ENCODE measurements at places on chromosomes 6 and 20. TPM values are rescaled to one million over a fixed set of nuclear protein-coding genes. Genes with fewer than 3 reads are reported as not detected.

DNA sequence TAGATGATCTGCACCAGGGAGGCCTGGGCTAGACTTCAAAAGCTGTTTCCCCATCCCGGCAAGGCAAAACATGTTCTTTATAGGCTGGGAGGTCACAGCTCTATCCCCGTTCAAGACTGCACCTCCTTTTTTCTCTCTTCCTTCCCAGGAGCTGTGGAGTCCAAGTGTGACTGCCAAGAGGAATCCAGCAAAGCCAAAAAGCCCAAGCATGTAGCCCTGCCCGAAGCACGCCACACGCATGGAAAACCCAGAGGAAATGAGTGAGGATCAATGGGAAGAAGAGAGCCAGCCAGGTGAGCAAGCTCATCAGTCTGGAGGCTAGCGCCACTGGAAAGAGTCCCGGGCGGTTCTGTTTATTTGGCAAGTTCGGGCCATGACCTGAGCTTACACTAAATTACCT lies 240.4 kb downstream of the PRL start:
- DNase-seq, result no peak

DNA sequence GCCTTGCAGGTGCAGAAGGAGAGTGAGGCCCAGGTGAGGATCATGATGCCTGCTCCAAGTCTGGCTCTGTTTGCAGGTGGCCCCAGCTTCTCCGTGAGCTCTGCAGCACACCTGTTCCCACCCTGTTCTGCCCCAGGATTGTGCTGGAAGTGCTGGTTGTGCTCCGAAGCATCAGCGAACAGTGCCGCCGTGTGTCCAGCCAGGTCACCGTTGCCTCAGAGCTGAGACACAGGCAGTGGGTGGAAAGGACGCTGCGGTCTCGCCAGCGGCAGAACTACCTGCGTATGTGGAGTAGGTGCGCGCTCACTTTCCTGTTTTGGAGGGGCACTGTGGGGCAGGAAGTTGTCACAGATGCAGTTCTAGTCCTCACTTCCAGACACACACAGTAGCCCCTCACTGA lies 25.0 kb downstream of the ERMARD start:
- no peak for DNase-seq

DNA sequence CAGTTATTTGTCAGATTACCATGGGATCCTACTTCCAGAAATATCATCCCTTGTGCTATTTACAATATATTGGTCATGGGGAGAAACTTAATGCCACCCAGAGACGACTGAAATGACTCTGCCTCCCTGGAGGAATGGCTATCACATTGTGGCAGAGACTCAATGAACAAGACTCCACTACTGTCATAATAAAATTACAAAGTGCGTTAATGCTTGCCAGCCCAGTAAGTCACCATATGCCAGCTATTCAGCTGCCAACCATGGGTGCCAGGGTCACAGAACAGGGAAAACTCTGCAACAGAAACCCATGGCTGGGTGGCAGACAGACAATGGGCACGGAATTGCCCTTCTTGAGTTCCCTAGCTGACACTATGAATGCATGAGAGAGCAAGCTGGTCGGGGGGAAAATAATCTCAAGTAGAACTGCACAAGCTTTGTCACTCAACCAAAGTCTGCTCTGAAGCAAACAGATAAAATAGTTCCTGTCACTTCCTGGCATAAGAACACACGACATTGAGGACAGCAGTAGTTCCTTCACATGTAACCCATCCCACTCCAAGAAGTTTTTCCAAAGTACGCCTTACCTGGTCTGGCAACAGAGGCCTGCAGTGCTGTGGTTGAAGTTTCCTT lies 32.1 kb downstream of the TP53INP2 start:
- DNase-seq, result no peak

The PACRG gene
- total RNA-seq, result not detected

GRCh38 chr6:78614961-78615360 lies 252.4 kb upstream of the IRAK1BP1 start:
- no peak for DNase-seq

DNA sequence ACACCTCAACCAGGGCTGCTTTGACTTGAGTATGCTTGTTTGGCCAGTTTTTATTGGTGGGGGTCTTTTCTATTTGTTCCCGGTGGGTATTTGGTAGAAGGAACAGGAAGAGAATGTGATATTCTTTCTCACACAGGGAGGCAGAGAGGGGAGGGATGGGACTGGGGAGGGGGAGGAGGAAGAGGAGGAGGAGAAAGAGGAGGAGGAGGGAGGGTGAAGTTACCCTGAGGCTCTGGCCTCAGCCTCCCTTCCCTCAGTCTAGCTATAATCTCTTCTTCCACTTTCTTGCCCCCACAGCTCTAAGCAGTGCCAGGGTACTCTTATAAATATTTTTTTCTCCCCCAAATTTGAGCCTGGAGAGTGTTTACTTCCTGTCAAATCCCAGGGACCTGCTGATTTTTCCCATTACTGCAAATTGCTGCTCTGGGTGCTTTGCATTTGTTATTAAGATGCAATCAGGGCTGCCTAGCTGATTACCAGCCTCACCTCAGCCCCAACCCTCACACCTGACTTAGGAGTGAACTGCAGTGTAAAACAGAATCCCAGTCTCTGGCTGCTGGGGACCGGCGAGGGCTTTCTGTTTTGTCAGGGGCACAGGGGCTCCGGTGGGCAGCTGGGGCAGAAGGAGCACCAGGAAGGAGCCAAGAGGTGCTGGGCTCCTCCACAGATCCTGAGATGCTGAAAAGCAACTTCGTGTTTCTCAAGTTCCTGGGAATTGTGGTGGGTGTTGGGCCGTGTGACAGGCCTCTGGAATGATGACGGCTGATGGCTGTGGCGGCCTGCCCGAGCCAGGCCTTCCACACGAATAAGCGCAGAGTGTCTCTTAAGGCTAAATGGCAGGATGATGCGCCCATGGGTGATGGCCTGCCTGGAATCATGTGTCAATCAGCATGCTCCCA lies 141.4 kb downstream of the CD83 start:
- DNase-seq, result no peak

DNA sequence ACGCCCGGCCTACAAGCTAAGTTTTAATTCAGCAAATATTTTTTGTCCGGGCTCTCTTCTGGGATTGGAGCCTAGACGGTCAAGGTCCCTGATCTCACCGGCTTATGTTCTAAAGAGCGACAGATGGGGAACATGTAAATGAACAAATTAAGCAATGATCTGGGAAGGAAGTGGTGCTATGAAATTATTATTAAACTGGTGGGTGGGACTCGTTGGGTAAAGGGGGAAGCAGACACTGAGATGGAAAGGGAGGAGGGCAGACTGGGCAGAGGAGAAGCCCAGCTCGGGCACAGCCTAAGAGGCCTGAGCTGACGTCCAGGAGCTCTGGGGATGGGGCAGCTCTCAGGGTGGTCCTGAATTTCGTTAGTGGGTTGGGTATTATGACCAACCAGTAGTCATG lies 81.8 kb upstream of the AGPAT4 start:
- DNase-seq, result no peak

The ADGRF4 gene
- not detected for total RNA-seq

- peak; percentile 63 for DNase-seq
These were observed 7.4 kb upstream of the SLC12A5 start for GRCh38 chr20:46021361-46022359.

GRCh38 chr6:118709859-118710350 lies 58.5 kb upstream of the CEP85L start:
- no peak for DNase-seq

DNA sequence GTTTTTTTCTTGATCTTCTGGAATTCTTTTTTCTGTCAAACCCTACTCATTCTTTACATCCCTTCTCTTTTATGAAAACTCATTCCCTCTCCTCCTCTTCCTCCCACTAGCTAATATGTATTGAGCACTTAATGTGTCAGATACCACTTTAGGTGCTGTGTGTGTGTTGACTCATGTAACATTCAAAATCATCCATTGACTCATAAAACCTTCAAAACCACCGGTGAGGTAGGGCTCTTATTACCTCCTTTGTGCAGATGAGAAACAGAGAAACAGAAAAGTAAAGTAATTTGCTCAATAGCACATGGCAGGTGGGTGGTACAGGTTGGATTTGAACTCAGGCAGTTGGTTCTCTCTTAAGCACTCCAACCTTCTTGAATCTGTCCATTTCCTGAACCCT lies 136.3 kb upstream of the NEDD9 start:
- DNase-seq, result no peak

GRCh38 chr6:145092554-145092953 lies 642.8 kb downstream of the EPM2A start:
- no peak for DNase-seq

The SYCP2L gene
- total RNA-seq, result 0.32 TPM

The NKX2-4 gene
- not detected for total RNA-seq

DNA sequence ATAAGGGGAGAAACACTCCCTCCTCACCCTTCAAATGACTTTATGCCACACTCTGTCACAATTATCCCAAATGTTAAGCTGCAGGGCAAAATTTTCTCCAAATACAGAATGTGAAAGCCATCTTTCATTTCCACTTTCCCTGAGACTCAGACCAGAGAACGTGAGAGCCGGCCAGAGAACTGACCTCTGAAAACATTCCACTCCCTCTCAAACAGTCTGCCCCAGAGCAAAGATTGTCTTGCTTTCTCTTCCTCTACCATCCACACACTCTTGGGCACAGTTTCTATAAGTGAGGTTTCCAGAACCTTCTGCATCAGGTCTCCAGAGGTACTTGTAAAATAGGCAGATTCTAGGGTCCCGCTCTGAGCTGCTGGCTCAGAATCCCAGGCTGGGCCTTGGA lies 278.1 kb downstream of the FRK start:
- DNase-seq, result no peak

The MYLK2 gene
- total RNA-seq, result not detected

- no peak for DNase-seq
These were observed 992.5 kb upstream of the CITED2 start for GRCh38 chr6:140366991-140367390.

- no peak for DNase-seq
These were observed 3.4 kb upstream of the FKBP1A start for GRCh38 chr20:1396264-1396663.

The CCN6 gene
- not detected for total RNA-seq
